ENCODE measurements at places on chromosomes 7 and 10. TPM values are rescaled to one million over a fixed set of nuclear protein-coding genes. Genes with fewer than 3 reads are reported as not detected.

Gene NME8
- 1.2 TPM for total RNA-seq

Gene KEL
- 0.49 TPM for total RNA-seq

Gene GALNT11
- 45.8 TPM for total RNA-seq

Gene TMEM196
- total RNA-seq: 0.29 TPM

Gene CNPY1
- not detected for total RNA-seq

Gene ABLIM1
- total RNA-seq: 55.8 TPM

Gene LDB3
- 67.9 TPM for total RNA-seq

Gene ALDH18A1
- 50.8 TPM for total RNA-seq

Gene TFPI2
- total RNA-seq: 5.8 TPM

Gene CPEB3
- total RNA-seq: 7.4 TPM

Gene FKBP6
- not detected for total RNA-seq

All from aorta (tissue), 5 donors.